Activated T-cell treated with anti-CD3 and anti-CD28 coated beads, Interleukin-2, amount 50 U/mL, for 72 hours (primary cell): ENCODE measurements at places on chromosomes 13 and 19. TPM values are rescaled to one million over a fixed set of nuclear protein-coding genes. Genes with fewer than 3 reads are reported as not detected.

GRCh38 chr19:13051557-13052165 lies 51.0 kb downstream of the LYL1 start:
- DNase-seq, result peak; percentile 19

- DNase-seq, result no peak
Observed at GRCh38 chr13:34028496-34029442, 210.8 kb downstream of the RFC3 start.

DNA sequence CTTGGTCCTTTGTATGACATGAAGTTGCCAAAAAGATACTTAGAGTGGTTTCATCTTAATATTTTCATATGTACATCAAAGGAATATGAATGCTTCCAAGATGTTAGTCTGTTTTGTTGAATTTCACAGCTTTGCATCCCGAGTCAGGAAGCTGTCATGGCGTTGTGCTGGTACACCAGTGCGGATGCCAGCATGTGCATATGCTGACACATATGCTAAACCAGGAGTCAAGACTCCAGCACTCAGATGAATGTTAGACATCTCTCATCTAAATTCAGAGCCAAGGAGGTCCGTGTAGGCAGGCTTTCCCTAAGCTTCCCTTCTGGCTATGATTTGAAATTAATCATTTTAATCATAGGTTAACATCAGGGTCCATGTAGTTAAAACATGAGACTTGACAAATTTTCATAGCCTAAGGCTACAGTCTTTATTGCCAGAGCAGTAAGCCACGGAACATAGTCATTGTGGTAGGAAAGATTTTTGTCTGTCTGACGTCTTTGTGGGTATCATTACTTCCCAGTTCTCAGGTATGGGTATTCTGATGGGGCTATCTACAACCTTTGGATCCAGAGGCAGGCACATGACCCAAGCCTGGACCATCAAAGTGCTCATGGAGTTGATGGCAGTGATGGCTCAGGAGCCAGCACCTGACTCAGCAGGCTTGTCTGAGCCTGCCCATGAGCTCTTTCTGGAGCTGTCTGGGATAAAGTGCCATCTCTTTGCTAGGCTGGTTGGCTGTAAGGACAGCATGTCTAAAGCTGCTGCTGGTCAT lies 246.1 kb downstream of the KCNRG start:
- DNase-seq, result no peak

Gene FCAR
- not detected for total RNA-seq

- no peak for DNase-seq
Observed at GRCh38 chr13:114212158-114212495, 22.6 kb upstream of the CDC16 start.

GRCh38 chr13:47831265-47831664 lies 169.8 kb downstream of the SUCLA2 start:
- DNase-seq, result no peak

GRCh38 chr13:35672611-35673010 lies 196.1 kb upstream of the MAB21L1 start:
- DNase-seq, result no peak

GRCh38 chr19:42129399-42130253 lies 2.6 kb downstream of the POU2F2 start:
- DNase-seq, result no peak

Gene MAP3K10
- total RNA-seq, result 22.0 TPM

Gene SKA3
- total RNA-seq, result 32.0 TPM

GRCh38 chr13:114077933-114078325 lies 54.5 kb downstream of the RASA3 start:
- DNase-seq, result no peak

Gene FGF21
- total RNA-seq, result not detected

Gene RNF17
- total RNA-seq, result 0.65 TPM

Gene CCDC97
- 33.4 TPM for total RNA-seq
